HAP-1 (cell line): ENCODE measurements at places on chromosomes 16 and 17.

DNA sequence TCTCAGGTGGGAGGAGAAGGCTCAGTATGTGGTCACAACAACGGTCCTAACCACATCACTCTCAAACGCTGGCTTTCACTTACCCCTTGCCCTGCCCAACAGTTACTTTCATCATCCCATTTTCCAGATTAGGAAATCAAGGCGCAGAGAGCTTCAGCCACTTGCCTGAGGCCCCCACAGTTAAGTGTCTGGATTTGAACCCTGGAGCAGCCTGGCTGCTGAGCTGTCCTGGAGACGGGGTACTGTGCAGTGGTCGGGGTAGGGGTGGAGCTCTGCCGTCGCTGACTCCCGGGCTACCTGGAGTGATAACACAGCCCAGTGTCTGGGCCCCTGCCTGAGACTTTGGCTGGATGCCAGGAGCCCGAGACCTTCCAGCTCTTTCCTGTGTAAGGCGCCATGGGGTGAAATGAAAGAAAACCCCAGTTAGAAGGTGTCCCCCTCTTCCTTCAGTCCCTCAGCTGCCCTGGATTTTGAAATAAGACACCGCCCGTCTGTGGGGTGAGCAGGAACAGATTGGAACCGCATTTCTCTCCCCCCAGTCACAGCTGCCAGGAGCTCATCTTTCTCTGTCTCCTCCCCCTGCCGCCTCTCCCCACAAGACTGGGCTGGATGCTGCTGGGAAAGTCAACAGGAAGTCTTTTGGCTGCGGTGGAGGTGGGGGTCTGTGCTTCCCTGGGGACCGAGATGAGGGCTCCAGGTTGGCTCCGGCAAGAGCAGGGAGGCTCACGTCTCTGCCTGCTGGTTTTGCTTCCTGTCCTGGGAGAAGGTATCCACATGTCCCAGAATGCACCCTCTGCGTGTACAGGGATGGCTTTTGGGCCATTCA lies 280.2 kb downstream of the SEC14L1 start:
- DNase-seq = no peak

- no peak for DNase-seq
Measured at GRCh38 chr17:2705888-2706795, 5.4 kb downstream of the CLUH start.

DNA sequence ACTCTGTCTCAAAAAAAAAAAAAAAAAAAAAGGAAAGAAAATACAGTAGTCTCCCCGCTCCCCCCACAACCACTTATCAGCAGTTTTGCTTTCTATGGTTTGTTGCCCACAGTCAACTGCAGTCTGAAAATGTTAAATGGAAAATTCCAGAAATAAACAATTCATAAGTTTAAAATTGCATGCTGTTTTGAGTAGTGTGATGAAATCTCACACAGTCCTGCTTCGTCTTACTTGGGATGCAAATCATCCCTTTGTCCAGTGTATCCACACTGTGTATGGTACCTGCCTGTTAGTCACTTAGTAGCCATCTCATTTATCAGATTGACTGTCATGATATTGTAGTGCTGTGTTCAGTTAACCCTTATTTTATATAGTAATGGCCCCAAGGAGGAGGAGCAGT lies 41.5 kb downstream of the NF1 start:
- no peak for DNase-seq

GRCh38 chr16:4372001-4372577 lies 441 bp downstream of the VASN start:
- DNase-seq = no peak

DNA sequence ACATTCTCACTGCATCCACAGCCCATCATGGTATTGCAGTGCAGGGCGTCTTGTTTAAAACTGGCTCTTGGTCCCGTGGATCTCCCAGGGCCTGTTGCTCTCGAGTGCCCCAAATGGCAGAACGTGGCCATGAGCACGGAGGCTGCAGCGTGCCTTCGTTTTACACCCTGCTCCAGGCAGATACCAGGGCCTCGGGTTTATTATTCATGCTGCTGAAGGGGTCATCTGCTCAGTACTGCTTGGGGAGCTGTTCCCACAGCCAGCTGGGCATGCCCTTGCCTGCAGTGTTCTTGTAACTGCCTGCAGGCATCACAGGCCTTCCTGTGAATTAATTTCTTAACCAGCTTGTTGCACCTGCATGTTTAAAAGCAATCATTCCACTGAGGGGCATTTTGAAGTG lies 129.7 kb upstream of the CHMP6 start:
- no peak for DNase-seq

DNA sequence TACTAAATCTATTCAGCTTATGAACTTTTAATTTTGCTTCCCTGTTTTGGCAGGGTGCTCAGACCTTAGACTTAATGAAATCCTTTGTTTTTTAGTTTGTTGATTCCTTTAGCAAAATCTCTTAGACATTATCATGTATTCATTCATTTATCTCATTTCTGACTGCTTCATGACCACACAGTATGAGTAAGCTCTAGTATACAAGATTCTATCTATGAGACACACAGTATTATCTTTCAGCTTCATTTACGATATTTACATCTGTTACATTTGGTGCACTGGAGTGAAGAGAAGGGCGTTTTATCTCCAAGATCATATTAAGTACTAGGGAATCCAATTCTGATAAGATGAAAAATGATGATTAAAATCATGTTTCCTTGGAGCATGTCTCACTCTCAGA lies 448.1 kb upstream of the CA10 start:
- DNase-seq = no peak

DNA sequence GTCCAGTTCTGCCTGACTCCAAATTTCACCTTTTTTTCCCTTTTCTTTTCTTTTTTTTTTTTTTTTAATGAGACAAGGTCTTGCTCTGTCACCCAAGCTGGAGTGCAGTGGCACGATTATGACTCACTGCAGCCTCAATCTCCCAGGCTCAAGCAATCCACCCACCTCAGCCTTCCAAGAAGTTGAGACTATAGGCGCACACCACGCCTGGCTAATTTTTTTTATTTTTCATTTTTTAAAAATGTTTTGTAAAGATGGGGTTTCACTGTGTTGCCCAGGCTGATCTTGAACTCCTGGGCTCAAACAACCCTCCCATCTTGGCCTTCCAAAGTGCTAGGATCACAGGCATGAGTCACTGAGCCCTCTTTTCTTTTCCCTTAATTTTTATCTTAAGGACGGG lies 33.4 kb upstream of the RBBP6 start:
- no peak for DNase-seq

- no peak for DNase-seq
Measured at GRCh38 chr17:7133916-7134315, 19.3 kb upstream of the ASGR2 start.

- no peak for DNase-seq
Measured at GRCh38 chr17:13297183-13297582, 279.4 kb upstream of the ELAC2 start.

- no peak for DNase-seq
Measured at GRCh38 chr16:57955572-57956188, 15.2 kb downstream of the CNGB1 start.

- no peak for DNase-seq
Measured at GRCh38 chr16:58853854-58854791, 120.0 kb upstream of the GOT2 start.

- no peak for DNase-seq
Measured at GRCh38 chr16:67594956-67595355, 32.6 kb downstream of the CTCF start.

DNA sequence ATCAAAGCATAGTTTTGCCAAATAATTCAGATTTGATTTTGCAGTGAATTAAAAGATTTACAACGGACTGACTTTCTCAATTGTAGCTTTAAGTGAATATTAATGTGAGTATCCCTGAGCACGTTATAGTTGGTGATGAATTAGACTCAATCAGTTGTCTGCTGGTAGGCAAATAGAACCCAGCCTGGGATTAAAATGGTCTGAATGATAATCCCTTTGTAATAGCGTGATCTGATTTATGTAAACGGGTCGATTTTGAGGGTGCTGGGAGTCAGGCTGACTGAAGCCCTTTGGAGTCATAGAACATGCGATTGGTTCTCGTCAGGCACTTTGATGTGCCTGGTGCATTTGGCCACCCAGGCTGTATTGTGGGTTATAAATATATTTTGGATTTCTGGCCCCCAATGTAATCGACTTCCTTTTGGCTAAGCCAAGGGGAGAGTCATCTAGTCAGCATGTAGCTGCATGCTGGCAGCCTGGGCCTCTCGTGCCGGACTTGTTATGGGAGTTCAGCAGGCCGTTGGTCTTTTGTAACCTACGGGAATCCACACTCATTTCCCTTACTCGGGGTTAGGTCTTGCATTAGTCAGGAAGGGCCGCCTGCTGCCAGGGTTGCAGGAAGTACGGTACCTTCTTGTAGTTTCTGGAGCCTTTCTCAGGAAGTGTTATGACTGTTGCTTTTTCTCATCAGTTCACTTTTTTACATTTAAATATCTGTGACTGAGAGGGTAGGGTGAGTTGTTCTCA lies 5.4 kb downstream of the PGS1 start:
- DNase-seq = no peak

GRCh38 chr16:78407191-78407590 lies 307.7 kb downstream of the WWOX start:
- DNase-seq = no peak

GRCh38 chr16:68960910-68961309 lies 117.6 kb downstream of the TANGO6 start:
- DNase-seq = no peak

- no peak for DNase-seq
Measured at GRCh38 chr17:20612635-20613034, 33.1 kb downstream of the CDRT15L2 start.

GRCh38 chr17:43822570-43823190 lies 10.3 kb downstream of the MPP3 start:
- no peak for DNase-seq

- no peak for DNase-seq
Measured at GRCh38 chr16:59545721-59546120, 811.6 kb upstream of the GOT2 start.

DNA sequence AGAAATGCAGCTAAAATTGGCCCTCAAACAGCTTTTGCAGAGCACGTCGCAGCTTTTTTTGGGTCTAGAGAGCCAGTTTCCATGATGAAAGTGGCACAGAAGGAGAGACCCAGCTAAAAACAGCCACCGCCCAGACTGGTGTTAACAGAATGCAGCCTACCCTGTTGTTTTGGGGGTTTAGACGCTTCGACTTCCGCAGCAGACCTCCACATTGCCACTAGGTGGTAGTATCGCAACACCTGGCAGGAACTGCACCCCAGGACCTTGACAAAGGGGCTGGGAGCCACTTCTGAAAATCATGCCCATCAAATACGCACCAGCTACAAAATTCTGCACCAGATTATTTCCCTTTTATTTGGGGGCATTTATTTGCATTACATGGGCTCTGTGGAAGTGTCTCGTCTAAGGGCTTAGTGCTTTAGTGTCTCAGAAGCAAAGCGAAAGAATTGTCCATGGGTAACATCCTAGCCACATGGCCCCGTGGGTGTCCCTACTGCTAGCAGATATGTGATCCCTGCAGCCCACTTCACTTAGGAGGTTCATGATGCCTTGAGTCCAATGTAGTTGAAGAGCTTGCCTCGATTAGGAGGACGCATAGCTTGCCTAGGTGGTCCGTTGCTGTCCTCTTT lies 167.1 kb downstream of the HAPSTR1 start:
- DNase-seq = no peak

DNA sequence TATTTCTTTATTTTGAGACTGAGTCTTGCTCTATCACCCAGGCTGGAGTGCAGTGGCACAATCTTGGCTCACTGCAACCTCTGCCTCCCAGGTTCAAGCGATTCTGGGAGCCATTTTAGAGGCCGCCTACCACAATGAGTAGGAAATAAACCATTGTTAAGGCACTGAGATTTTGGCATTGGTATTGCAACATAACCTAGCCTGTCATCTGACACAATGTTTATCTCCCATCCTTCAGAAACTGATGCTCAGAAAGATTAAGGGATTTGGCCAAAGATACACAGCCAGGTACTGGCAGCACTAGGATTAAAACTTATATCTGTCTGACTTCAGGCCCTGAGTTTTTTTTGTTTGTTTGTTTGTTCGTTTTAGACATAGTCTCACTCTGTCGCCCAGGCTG lies 8.0 kb upstream of the COPS3 start:
- no peak for DNase-seq

DNA sequence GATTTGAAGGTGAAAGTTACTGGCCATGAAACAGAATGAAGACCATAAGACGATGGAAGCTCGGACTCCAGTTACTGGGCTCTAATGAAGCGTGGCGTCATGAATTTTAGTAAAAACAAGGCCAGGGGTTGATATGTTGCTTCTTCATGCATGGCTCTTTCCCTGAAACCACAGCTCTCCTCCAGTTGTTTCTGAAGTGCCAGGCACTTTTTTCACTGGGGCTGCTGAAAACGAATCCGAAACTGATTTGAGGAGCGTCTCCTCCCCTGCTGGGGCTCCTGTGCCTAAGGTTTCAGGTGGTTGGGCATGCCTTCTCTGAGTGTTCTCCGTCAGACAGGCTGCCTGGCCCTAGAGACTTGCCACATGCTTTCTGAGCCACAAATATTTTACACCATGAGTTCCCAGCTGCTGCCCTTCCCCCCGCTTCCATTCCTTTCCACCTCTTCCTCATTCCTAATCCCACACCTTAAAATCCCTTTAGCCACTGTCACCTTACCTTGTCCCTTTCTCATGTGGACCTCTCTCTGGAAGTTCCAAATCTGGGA lies 3.7 kb upstream of the MYL4 start:
- no peak for DNase-seq

DNA sequence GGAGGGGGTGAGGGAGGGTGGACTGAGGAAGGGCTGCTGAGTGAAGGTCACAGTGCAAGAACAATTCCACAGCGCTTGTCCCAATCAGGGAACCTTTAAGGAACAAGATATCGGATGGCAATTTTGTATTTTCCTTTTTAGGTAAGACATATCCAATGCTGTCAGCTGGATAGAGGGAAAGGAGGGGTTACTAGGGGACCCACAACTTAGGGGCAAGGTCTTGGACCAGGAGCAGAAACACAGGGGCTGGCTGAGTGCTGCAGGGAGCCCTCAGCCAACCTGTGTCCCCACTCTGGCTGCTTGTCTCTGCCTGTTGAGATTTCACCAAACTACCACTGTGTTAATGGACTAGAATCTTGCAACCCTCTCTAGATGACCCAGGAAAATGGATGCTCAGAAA lies 47.6 kb downstream of the AKAP1 start:
- no peak for DNase-seq
